ENCODE measurements at places on chromosomes 7 and 10.
A peak's percentile ranks its signal among the peaks of the same experiment; 100 is the strongest.

- peak; percentile 0 for DNase-seq
These were observed 57.8 kb upstream of the RAB18 start for GRCh38 chr10:27446091-27446918.

GRCh38 chr7:149297034-149297755 lies 35.2 kb downstream of the ZNF783 start:
- no peak for DNase-seq

DNA sequence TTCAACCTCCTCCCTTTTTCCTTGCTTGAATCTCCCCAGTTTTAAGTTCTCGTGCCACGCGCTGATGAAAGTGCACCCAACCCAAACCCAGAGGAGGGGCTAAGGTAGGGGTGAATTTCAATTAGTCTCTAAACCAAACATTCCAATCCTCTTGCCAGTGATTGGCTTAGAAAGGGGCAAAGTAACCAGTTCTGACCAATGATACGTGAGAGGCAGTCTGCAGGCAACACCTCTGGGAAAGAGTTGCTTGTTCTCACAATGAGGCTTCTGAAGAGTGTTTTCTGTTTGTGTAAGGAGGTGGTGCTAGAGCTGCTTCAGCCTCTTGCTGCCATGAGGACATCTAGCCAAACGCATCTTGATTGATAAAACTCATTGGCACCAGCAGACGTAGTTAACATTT lies 21.8 kb downstream of the SLC35G1 start:
- DNase-seq: no peak

DNA sequence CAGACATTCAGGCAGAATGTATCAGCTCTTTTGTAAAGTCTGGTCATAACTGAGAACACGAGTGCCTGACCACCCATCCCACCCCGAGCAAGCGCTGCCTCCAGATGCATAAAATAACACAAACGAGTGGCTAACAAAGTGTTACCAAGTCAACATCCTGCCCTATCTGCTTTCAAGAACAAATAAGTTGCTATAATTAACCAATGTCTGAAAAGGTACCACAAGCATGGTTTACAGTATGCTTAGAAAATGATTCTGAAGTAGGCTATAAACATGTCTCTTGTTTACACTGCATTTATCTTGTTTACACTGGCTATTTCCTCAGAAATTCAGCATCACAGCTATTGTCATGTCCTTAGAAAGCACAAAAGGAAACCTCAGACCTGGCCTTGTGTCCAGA lies 49.5 kb downstream of the PIK3AP1 start:
- DNase-seq: peak; percentile 77

DNA sequence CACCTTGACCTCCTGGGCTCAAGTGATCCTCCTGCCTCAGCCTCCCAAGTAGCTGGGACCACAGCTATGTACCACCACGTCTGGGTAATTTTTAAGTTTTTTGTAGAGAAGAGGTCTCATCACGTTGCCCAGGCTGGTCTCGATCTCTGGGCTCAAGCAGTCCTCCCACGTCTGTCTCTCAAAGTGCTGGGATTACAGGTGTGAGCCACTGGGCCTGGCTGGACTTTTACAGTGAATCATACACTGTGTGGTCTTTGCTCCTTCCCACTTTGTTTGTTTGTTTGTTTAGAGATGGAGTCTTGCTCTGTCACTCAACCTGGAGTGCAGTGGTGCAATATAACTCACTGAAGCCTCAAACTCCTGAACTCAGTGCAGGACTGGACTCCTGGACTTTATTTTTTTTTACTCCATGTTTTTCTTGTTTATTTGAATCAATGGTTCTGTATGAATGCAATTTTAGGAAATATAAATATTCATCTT lies 12.5 kb downstream of the PPIA start:
- no peak for DNase-seq

GRCh38 chr7:151402029-151402835 lies 7.6 kb downstream of the WDR86 start:
- DNase-seq: no peak

DNA sequence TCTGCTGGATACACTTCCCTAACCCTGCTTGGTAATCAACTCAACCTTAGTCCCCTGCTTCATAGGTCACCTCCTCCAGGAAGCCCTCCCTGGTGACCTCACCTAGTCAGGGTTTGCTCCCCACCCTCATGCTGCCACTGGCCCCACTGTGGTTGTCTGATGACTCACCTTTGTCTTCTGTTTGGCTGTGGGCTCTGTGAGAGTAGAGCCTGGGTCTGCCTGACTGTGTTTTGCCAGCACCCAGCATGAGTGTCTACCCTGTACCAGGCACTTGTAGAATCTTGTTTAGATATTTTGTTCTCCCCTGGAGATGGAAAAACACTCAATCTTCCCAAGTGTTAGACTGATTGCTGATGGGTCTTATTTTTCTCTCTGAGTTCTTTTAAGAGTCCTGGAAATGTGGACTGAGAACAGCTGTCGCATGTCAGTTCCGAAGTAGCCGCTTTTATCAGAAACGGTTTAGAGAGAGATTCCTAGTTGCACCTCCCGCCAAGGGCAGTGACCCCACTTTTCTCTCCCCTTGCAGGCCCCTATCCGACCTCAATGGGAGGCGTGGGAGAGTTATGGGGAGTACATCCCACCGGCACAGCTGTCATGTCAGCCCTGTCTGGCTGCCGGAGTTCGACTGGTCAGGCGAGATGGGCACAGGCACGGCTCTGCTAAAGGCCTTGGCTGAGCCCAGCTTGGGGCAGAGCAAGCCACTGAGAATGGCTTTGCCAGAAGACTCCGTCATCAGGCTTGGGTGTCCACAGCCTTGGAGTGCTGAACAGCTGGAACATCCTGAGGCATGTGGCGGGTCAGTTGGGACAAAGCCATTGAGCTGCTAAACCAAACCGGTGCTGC lies 134.3 kb downstream of the GRK5 start:
- no peak for DNase-seq

DNA sequence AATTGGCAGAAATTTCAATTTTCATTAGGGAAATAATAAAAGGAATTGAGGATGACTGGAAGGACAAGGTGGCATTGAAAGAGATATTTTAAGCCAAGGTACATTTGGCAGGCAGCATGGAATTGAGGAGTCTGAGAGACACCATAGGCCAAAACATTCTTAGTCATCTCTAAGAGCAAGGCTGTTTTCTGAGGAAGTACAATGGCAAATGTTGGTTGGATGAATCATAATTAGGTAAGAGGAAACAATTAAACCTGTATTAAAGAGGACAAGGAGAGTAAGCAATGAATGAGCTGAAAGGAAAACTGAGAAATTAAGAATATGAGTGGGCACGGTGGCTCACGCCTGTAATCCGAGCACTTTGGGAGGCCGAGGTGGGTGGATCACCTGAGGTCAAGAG lies 86.3 kb downstream of the MRPL32 start:
- DNase-seq: no peak

All from COR-L47 (cell line).